Heart right ventricle (tissue), 16 donors: ENCODE measurements at places on chromosomes 1 and 21.

- H3K36me3 ChIP-seq = no peaks in the 10 kb centered on the region
- no peak overlapping the region for H3K4me3 ChIP-seq
- no peak for DNase-seq
- no peaks in the 10 kb centered on the region for H3K4me1 ChIP-seq
- H3K27me3 ChIP-seq = no peaks in the 10 kb centered on the region
Observed at GRCh38 chr1:58524353-58524945, 22.1 kb downstream of the OMA1 start.

DNA sequence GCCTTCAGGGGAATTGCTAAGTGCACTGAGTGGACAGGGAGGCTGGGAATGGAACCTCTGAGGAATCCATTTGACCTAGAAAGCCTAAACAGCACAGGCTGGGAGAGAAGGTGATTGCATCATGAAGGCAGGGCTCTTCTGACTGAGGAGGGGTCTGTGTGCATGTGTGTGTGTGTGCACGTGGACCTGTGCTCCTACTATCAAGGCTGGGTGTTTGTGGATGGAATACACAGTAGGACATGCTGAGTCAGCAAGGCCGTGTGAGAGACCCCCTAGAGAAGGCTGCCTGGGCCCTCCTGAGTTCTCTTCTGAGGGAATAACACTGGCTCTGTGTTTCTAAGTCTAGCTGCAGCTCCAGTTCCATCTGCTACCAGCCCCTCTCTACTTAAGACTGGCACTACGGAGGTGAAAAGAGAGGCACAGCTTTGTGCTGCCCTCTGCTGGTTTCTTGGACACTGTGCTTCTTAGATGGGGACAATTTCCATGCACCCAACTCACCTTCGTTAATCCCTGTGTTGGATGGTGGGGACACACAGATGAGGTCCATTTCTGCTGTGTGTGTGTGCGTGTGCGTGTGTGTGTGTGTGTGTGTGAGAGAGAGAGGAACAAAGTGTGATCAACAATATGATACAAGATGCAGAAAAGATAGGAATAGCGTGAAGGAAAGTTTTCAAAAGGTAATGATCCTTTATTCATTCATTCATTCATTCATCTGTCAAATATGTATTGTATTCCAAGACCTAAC is 6.2 kb upstream of the EFCAB14 start:
- H3K36me3 ChIP-seq = no peaks in the 10 kb centered on the region
- H3K4me1 ChIP-seq = peaks cover 18% of the 10 kb centered on the region
- H3K27me3 ChIP-seq = peaks cover 34% of the 10 kb centered on the region

DNA sequence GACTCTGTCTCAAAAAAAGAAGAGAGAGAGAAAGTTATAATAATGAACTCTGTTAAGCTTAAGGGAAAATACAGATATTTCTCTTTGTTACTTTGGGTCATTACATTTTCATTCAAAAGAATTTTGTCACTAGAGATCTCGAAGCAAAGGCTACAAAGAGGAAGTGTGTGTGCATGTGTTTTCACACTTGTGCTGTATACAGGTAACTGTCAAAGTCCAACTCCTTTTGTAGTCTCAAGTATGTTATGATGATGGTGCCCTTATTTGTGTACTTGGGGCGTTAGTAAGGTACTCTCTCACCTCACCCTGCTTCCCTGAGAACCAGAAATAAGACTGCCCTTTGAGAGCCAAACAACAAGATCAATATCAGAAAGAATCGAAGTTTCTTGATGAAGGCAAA is 152.9 kb upstream of the ZNF644 start:
- H3K4me3 ChIP-seq = no peak overlapping the region
- peaks cover 27% of the 10 kb centered on the region for H3K27me3 ChIP-seq
- no peak overlapping the region for H3K27ac ChIP-seq
- H3K36me3 ChIP-seq = no peaks in the 10 kb centered on the region

GRCh38 chr1:24591781-24592180 is 35.9 kb downstream of the NCMAP start:
- H3K27ac ChIP-seq = no peak overlapping the region
- H3K27me3 ChIP-seq = no peaks in the 10 kb centered on the region
- no peak overlapping the region for H3K4me3 ChIP-seq
- no peak for DNase-seq
- no peaks in the 10 kb centered on the region for H3K4me1 ChIP-seq

DNA sequence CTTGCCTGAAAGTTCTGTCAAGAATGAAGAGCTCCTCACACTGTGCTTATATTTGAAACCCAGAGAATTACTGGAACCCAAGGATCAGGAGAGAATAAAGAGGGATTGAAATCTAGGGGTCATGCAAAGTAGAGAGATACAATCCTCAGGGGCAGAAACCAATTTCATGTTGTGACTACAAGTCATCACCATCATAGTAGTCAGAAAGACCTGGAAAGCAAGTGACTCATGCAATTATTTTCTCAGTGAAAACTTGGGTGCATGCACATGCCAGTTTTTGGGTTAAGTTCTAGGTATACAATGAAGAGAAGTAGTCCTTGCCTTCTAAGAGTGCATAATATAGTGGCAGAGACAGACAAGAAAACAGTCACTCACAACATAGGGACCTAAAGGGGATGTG is 210.0 kb downstream of the ZC3H11B start:
- no peak overlapping the region for H3K27ac ChIP-seq
- H3K27me3 ChIP-seq = no peaks in the 10 kb centered on the region
- no peak for DNase-seq
- H3K4me1 ChIP-seq = peaks cover 9% of the 10 kb centered on the region
- no peak overlapping the region for H3K4me3 ChIP-seq

DNA sequence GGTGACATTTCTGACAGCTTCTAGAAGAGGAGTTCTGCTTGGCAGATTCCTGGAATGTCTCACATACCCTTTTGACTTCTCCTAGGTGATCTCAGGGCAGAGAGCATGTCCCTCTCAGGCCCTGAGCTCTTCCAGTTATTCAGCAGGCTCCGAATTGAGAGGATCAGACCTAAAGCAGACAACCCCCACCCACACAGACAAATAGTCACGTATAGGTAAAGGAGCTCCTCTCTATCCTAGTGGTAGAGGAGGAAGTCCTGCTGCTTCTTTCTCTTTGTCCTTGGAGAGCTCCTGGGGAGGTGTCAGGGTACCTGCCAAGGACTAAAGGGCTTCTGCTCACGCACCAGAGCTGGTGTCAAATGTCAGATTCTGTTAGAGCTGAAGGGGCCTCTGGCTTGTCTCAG is 128.1 kb downstream of the IER5 start:
- no peak overlapping the region for H3K4me3 ChIP-seq
- H3K4me1 ChIP-seq = no peaks in the 10 kb centered on the region
- no peak for DNase-seq
- H3K36me3 ChIP-seq = no peaks in the 10 kb centered on the region
- no peak overlapping the region for H3K27ac ChIP-seq
- no peaks in the 10 kb centered on the region for H3K27me3 ChIP-seq

DNA sequence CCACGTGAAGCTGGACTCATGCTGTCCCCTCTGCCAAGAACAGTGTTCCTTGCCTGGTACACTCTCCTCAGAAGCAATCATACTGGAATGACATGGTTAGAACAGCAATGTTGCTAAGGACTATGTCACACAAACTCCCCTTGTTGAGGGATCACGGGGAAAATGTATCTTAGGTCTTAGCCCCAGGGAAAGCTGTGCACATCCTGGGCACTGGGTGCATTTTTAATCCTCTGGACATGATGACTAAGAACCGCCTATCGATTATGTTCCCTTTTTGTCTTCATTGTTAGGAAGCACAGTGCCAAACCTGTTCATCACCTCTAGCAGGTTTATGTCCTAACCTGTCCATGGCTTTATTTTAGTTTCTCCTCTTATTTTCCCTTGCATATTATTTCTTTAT is 115.1 kb downstream of the HIVEP3 start:
- H3K36me3 ChIP-seq = no peaks in the 10 kb centered on the region
- no peaks in the 10 kb centered on the region for H3K27me3 ChIP-seq
- H3K27ac ChIP-seq = no peak overlapping the region
- H3K4me3 ChIP-seq = no peak overlapping the region
- DNase-seq = no peak

DNA sequence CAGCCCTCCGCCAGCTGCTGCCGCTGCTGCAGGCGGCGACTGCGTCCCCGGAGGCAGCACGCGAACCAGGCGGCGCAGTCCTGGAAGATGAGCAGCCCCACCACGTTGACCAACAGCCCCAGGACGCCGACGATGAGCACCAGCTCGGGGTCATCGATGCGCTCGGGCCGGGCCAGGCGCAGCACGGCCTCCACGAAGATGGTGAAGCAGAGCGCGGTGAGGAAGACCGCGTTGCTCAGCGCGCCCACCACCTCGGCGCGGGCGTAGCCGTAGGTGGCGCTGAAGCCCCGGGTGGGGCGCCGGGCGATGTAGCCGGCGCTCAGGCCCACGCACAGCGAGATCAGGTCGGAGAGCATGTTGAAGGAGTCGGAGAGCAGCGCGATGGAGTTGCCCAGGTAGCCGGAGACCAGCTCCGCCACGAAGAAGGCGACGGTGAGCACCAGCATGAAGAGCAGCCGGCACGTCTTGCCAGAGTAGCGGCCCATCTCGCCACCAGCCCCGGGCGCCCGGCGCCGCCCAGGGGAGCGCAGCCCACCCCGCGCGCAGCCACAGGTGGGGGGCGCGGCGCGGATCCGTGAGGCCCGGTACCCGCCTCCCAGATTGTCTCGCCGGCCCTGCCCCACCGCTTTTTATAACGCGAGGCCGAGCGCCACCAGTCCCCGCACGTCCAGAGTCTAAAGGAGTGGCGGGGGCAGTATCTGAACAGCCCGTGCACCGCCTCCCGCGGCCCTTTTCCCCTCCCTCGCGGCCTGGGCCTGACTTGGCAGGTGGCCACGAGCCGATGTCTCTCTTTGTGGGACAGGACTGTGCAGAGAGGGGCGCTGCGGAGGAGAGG is at the start of gene SLC30A10:
TSS of gene SLC30A10 (minus strand) at position 602 of the 835 bp plus-strand sequence. CDS start at position 485, 117 bp downstream.
- peak; percentile 19 for DNase-seq
- H3K27ac ChIP-seq = no peak within 1 kb of the TSS
- peak within 1 kb of the TSS; percentile 50 for H3K4me3 ChIP-seq
- no peaks in the 10 kb centered on the region for H3K36me3 ChIP-seq

DNA sequence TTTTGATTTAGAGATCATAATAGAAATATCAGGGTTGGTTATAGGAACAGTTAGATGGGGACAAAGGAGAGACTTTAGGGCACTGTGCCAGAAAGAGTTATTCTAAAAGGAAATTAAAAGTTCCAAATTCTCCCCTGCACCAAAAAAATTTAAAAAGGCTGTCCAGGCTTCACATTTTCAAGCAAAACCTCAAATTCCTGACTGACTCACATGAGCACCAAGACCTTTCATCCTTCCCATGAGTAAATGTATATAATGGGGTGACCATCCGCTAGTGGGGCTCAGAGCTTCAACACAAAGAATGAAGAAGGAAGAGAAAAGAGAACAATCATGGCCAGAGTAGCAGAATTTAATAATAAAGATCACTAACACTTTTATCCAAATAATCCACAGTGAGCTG is 131.6 kb upstream of the MROH9 start:
- no peaks in the 10 kb centered on the region for H3K36me3 ChIP-seq
- DNase-seq = no peak
- no peaks in the 10 kb centered on the region for H3K4me1 ChIP-seq
- H3K4me3 ChIP-seq = no peak overlapping the region

- H3K4me3 ChIP-seq = no peak overlapping the region
- no peaks in the 10 kb centered on the region for H3K27me3 ChIP-seq
- H3K36me3 ChIP-seq = no peaks in the 10 kb centered on the region
Observed at GRCh38 chr1:219041818-219042217, 131.9 kb upstream of the LYPLAL1 start.

GRCh38 chr1:226496453-226497015 is 52.0 kb upstream of the STUM start:
- H3K27me3 ChIP-seq = no peaks in the 10 kb centered on the region
- no peaks in the 10 kb centered on the region for H3K4me1 ChIP-seq
- no peak overlapping the region for H3K27ac ChIP-seq
- no peak for DNase-seq
- no peaks in the 10 kb centered on the region for H3K36me3 ChIP-seq
- no peak overlapping the region for H3K4me3 ChIP-seq

DNA sequence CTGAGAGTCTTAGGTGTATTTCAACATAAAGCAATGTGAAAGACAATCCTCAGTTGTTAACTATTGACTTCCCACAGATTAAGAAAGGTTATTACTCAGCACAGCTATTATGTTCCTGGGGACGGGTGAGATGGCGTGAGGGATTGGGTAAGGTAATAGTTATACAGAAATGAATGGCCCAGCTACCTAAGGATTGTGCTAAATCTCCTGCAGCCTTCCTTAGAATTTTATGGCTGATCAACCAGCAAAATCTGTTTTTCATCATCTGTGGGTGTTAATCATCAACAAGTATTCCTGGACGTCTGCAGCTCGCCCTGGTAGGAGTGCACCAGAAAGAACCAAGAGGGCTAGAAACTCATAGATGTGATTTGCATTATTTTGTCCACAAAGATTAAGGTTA is 146.0 kb upstream of the IVNS1ABP start:
- no peaks in the 10 kb centered on the region for H3K36me3 ChIP-seq
- DNase-seq = no peak
- H3K4me1 ChIP-seq = no peaks in the 10 kb centered on the region
- no peak overlapping the region for H3K27ac ChIP-seq
